ENCODE measurements at places on chromosomes 13 and 19.

DNA sequence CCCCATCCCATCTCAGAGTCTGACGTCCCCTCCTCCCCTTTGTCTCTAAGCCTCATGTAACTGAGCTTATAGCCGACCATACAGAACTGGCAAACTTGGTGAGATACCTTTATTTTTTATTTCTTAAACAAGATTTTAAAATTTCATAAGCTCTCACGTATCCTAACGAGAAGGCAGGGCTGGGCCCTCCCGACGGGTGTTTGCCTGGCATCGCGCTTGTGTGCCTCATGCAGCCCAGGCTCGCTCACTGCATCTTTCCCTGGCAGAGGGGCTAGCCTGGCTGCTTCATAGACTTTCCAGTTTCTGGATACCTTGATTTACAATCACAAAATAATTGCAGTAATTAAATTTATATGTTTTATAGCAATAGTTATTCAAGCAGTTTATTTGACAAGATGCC, 69.0 kb downstream of the GGACT start:
- no peak for DNase-seq

DNA sequence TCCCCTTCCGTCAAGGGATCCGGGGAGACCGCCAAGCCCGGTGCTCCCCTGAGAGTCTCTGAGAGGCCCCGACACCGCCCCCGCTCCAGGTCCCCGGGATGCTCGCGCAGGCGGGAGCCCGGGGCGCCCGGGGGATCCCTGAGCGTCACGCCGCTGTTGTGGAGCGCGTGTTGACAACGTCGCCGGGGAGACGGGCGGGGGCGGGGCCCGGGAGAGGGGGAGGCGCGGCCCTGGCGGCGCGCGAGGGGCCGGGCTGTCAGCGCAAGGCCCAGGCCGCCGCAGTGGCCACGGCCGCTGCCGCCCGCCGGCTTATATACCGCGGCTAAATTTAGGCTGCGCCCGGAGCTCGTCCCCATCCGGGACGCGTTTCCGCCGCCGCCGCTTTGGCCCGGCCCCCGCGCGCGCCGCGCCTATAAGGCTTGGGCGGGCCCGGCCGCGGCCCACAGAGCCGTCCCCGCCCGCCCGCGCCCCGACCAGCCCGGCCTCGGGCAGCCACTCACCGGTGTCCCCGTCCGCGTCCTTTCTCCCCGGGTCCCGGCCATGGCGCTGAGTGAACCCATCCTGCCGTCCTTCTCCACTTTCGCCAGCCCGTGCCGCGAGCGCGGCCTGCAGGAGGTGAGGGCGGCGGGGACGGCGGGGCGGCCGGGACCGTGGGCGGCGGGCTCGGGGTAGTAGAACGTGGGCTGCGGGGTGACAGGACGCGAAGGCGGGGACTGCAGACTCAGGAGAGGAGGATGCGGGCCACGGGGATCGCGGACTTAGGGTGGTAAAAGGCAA, at the start of gene KLF2:
Gene KLF2 (plus strand): TSS at position 443 of the 777 bp plus-strand sequence. CDS start 98 bp downstream, at position 541.
- no peak for DNase-seq

GRCh38 chr13:100811024-100811865, 136.7 kb upstream of the TMTC4 start:
- no peak for DNase-seq

DNA sequence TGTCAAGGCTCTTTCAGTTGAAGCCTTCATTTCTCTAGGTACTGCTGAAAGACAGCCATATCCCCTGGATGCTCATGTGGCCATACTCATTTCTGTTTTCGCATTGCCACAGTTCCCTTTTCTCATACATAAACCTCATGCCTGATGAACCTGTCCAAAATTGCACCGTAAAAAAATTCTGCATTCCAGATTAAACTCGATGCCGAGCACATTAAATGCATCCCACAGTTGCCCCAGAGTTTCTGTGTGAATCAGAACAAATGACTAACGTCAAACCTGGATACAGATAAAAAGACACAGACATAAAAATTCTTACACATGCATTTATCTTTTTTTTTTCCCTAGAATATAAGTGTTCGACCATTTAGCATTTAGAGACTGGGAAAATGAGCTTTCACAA, 288.2 kb downstream of the COG6 start:
- no peak for DNase-seq

DNA sequence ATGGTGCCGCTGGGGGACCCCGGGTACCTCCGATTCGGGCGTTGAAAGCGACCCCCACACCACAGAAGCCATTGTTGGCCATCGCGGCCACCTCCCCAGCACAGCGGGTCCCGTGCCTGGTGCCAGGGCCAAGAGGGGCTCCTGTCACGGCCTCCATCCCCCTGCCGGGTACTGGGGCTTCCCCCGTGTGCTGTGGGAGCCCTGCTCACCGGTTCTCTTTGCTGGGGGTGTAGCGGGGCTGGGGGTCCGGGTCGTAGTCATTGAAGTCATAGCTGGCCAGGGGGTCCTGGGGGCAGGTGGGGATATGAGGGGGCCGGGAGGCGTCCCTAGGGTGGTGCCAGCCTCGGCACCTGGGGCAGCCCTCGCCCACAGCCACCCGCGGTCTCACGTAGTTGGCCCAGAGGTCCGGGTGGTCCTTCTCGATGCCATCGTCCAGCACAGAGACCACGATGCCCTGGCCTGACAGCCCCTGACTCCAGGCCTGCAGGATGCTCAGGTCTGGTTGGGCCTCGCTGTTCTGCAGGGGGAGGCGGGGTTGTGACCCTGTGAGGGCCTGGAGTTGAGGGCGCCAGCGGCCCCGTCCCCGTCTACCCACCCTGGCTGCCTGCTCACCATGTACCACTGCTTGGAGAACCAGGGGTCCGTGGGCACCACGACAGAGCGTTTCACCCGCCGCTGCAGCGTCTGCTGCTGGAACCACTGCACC, 2.4 kb downstream of the PCSK4 start:
- no peak for DNase-seq

Measured in amygdala (tissue), 56 donors.